ENCODE measurements at places on chromosomes 11 and 22.
A peak's percentile ranks its signal among the peaks of the same experiment; 100 is the strongest.

- no peak for DNase-seq
Measured at GRCh38 chr11:121928597-121929580, 187.1 kb downstream of the BLID start.

DNA sequence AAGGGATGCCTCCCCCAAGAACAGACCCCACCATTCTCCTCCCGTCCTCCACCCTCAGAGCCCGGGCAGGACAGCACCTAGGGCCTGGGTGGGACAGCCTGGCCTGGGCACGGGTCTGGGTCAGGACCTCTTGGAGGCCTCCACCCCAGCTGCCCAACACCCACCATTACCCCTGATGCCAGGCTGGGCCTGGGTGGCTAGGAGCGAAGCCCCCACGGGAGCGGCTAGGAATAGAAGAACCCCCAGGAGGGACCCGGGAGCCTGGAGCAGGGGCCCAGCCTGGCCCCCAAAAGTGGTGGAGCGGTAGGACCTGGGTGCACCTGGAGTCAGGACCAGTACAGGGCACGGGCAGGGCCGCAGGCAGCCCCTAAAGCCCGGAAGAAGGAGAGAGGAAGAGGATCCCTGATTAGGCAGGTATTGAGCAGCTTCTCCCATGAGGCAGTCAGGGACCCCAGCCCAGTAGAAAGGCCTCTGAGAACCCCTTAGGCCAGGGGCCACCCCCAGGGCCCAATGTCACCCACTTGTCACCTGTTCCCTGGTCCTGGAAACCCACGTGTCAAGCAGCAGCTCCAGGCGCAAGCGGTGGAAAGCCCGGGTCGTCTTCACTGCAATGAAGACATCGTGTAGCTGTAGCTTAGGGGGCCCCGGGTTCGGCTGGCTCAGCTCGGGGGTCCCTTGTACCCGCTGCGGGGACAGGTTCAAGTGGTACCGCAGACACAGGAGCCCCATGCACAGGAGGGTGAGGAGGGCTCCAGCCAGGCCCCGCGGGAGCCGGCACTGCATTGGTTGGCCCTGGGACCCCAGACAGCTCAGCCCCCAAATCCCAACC, 575 bp downstream of the MFNG start:
- no peak for DNase-seq

DNA sequence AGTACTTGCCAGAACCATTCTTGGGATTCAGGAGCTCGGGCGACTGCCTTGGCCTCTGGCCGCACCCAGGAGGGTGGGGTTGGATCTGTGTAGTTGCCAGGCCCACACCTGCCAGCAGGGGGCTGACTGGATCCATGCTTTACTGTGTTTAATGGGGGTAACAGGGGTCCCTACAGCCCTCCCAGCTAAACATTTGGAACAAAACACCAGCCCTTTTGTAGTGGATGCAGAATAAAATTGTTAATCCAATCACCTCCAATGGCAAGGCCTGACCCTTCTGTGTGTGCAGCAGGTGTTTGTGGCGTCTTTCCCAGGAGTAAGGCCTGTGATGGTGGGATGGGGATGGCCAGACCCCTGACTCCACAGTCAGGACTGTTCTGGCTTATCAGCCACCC, 22.5 kb downstream of the SUN2 start:
- DNase-seq, result peak; percentile 46

GRCh38 chr11:5153574-5154431, 754 bp downstream of the OR52A1 start:
- no peak for DNase-seq

- no peak for DNase-seq
Measured at GRCh38 chr11:75493626-75494025, 32.1 kb downstream of the GDPD5 start.

DNA sequence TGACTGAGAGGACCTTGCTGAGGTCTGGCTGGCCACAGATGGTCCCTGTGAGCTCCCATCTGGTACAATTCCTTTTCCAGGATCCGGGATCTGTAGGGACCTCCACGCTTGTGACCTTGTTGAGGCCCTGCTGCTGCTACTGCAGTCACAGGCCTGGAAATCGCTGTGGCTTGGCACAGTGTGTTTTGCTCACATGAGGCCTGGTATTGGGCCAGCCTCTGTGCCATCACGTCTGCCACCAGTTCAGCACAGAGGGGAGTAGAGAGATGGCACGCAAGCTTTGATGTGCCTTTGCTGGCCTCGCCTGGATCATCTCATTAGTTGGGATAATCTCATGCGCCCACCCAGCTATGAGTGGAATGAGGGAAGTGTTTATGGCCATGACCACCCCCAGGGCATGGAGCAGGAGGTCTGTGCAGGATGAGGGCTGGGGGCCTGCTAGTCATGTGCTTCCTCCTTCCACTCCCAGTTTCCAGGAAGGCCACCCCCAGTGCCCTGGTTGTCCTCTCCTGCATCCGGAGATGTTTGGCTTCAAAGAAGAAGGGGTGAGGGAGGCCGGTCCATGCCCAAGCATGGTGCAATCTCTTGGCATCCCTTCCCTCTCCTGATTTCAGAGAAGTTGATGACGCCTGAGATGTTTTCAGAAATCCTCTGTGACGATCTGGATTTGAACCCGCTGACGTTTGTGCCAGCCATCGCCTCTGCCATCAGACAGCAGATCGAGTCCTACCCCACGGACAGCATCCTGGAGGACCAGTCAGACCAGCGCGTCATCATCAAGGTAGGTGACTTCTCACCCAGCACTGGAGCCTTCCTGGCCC, 22.4 kb downstream of the DERL3 start:
- no peak for DNase-seq

DNA sequence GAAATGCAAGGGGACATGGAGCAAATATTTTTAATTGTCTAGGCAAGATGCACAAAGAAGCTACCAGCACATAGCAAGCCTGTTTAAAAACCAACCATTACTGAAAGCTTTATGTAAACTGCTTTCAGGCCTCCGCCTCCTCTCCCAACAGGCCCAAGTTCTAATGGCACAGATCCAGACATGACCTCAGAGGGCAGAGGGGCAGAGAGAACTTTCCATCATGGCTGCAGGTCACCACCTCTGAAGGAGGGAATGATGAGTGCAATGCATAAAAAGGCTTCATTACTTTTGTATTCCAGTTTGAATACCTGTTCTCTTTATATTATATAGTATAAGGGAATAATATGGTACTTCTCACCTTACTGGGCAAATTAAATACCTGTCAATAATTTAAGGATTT, 15.2 kb downstream of the DDX17 start:
- DNase-seq, result no peak

GRCh38 chr11:122572592-122572991, 82.9 kb upstream of the UBASH3B start:
- DNase-seq, result no peak

GRCh38 chr11:9211322-9211721, 53.8 kb downstream of the DENND5A start:
- no peak for DNase-seq

GRCh38 chr22:20429254-20430100, 8.1 kb downstream of the SCARF2 start:
- peak; percentile 71 for DNase-seq

DNA sequence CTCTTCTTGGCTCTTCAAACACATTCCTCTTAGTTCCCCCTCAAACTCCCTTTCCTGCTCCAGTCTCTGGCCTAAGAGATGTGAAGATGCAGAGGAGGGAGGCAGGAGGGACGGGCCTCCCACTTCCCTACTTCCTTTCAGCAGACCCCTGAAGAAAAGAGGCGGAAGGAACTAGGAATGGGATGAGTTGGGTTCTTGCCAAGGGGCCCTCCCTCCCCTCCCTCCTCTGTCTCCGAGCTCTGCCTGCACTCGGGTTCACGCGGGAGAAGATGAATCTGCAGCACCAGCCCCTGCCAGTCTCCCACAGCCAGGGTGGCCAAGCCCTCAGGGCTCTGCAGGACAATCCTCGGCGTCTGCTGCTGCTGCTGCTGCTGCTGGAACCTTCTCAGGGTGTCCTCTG, 24.3 kb upstream of the PKNOX2 start:
- DNase-seq, result no peak

- DNase-seq, result peak; percentile 26
Measured at GRCh38 chr11:134045799-134046635, 22.9 kb upstream of the JAM3 start.

GRCh38 chr11:114987186-114987760, 308.9 kb downstream of the NXPE2 start:
- no peak for DNase-seq

DNA sequence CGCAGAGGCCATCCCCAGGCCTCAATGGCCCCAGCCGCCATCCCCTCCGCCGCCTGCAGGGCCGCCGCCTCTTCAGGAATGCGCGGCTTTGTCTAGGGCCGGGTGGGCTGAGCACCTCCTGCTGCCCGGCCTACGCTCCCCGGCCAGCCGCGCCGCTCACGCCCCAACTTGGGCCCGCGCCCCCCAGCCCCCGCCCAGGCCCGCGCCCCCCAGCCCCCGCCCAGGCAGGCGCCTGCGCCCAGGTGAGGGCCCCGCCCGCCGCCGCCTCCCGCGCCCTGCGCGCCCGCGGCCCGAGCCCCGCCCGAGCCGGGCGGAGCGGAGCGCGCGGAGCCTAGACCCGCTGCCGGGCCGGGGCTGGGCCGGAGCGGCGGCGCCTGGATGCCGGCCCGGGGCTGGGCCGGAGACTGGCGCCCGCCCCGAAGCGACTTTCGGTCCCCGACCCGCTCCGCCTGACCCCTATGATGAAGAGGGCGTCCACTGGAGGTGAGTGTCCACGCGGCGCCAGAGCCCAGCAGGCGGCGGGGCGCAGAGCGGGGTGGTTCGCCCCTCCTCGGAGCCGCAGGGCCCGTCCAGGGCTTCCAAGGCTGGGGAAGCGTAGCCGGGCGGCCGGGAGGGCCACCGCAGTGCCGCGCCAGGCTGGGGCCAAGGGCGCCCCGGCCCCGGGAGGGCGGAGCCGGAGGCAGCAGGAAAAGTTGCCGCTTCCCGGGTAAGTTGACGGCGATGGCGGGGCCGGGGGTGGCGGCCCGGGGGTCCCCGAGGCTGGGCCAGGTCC, 34.3 kb upstream of the PRODH start:
- no peak for DNase-seq

DNA sequence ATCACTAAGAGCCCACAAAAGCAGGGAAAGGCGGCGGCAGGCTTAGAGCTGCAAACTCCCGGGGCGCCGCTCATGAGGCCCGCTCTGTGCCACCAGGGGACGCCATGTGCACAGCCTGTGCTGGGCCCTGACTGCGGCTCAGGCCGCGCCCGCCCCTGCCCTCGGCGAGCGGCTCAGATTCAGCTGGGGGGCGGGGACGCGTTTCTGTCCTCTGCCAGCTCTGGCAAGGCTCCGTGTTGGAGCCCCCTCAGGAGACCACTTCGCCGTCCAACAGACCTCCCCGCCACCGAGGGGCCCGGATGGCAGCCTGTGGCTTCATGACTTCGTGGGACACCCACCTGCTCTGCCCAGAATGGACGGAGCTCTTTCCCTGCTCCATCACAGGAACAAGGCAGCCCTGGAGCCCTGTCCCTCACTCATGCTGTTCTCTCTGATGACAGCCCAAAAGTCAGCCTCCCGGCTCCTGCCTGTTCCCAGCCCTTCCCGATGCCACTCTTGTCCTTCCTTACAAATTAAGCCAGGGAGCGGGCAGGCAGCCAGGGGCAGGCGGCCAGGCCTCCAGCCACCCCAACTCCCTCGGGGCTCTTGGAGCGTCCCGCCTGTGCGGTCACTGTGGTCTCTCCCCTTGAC, 69.1 kb downstream of the NAT10 start:
- DNase-seq, result peak; percentile 64

GRCh38 chr11:59894616-59895015, 16.0 kb downstream of the OOSP3 start:
- DNase-seq, result no peak

GRCh38 chr22:37684803-37685615, 1.1 kb upstream of the NOL12 start:
- no peak for DNase-seq

DNA sequence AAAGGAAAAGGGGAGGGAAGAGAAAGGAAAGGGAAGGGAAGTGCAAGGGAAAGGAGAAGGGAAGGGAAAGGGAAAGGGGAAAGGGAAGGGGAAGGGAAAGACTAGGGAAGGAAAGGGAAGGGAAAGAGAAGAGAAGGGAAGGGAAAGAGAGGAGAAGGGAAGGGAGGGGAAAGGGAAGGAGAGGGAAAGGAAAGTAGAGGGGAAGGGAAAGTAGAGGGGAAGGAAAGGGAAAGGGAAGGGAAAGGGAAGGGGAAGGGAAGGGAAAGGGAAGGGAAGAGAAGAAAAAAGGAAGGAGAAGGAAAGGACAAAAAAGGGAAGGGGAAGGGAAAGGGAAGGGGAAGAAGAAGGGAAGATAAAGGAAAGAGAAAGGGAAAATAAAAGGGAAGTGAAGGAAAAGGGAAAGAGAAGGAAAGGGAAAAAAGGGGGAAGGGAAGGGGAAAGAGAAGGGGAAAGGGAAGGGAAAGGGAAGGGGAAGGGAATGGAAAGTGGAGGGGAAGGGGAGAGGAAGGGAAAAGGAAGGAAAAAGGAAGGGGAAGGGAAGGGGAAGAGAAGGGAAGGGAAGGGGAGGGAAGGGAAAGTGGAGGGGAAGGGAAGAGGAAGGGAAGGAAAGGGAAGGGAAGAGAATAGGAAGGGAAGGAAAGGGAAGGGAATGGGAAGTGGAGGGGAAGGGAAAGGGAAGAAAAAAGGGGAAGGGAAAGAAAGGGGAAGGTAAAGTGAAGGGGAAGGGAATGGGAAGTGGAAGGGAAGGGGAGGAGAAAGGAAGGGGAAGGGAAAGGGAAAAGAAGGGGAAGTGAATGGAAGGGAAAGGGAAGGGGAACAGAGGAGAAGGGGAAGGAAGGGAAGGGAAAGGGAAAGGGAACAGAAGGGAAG, 138.2 kb downstream of the SPATA19 start:
- no peak for DNase-seq

DNA sequence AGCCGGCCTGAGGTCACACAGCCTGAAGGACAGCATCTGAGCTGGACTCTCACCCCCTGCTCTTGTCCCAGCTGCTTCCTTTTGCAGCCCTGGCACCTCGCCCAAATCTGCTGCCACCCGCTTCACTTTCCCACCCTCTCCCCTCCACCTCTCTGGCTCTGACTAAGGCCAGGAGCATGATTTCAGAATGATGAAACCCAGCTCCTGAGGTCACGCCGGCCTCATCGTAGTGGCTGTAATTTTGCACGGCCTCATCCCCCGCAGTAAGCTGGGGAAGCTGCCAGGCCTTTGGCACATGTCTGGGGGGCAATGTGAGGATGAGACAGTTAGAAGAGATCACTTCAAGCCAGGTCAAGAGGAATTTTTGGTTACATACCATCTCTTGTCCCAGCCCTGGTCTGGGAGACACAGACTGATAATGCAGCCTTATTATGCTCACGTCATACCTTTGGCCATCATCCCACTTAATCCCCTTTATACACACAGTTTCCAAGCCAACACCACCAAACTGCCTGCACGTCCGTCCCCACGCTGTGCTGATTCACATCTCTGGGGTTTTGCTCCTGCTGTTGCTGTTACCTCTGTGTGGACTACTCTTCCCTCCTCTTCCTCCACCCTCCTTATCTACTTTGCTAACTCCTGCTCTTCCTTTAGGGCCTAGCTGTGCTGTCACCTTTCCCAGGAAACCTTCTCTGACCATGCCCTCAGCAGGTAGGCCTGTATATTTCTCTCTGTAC, 58.1 kb downstream of the CHRDL2 start:
- DNase-seq, result no peak

- no peak for DNase-seq
Measured at GRCh38 chr22:35538801-35539321, 1.8 kb upstream of the RASD2 start.
